Activated T-cell treated with anti-CD3 and anti-CD28 coated beads, Interleukin-2, amount 50 U/mL, for 48 hours (primary cell): ENCODE measurements at places on chromosomes 1 and 21.

DNA sequence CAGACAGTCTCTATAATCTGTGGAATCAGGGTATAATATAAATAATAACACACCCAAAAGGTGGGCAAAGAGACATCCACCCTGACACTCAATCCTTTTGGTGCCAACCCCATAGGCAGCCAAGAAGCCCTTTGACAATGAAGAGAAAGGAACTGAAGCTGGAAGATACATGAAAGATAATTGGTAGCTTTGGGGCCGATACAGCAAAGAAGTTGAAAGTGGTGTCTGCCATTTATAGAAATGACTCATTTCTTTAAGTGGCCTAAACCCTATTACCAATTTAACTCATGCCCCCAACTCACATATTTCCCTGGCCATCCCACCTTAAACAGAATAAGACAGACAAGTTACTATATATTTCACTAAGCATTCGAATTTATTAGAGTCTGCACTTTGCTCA, 167.0 kb downstream of the ZC3H11B start:
- no peak for DNase-seq

GRCh38 chr1:156484480-156485058, 16.0 kb downstream of the MEF2D start:
- DNase-seq: no peak

- no peak for DNase-seq
These were observed 292.5 kb downstream of the NCAM2 start for GRCh38 chr21:21290751-21291150.

DNA sequence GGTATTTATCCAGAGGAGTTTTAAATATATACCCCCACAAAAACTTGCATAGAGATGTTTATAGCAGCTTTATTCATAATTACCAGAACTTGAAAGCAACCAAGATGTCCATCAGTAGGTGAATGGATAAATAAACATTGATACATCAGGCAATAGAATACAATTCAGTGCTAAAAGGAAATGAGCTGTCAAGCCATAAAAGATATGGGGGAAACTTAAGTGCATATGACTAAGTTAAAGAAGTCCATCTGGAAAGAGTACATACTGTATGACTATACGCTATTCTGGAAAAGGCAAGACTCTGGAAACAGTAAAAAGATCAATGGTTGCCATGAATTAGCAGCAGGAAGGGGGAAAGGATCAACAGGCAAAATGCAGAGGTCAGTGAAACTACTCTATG, 366.7 kb downstream of the HHIPL2 start:
- no peak for DNase-seq

DNA sequence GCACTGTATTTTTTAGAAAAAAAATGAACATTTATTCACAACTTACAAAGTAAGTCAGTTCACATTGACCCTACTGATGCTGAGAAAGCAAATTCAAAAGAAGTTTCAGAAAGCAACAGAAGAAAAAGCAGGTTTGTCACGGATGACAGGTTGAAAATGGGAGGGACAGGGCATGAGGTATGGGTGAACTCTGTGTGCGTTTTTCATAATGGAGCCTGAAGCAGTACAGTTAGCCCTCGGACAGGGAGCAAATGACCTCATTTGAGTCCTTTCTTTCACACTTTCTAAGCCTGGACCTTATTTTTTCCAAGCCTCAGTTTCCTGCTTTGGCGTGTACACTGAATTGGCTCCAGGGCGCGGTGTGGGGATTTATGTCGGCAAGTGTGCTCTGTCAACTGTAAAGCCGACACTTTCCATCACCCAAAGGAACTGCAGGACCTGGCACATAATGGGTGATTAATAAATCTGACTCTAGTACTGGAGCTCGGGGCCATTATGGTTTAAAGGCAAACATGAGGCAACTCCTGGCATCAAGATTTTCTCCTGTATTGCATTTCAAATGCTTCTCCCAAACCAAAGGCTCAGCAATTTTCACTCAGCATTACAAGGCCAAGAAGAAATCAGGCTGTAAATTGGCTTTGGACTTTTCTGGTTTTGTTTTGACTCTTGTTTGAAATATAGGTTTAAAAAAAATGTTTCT, 345.5 kb upstream of the DUSP10 start:
- no peak for DNase-seq

DNA sequence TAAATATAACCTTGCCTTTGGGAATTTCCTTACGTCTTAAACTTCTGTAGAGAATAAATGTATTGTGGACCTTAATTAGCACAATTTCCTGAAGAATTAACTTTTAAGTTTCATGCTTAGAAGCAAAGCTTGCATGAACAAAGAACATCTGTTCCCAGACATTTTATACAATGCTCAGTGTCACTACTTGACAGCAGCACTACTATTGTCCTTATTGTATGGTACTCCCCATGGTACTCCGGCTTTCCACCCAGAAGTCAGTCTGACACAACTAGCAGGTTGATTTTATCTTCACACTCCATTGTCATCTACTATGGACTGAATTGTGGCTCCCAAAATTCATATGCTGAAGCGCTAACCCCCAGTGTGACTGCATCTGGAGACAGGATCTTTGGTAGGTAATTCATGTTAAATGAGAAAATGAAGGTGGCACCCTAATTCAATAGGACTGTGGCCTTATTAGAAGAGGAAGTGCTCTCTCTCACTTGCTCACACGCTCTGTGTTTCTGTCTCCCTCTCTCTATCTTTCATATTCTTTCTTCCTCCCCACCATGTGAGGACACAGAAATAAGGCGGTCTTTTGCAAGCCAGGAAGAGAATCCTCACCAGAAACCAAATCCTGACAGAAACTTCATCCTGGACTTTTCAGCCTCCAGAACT, 10.7 kb upstream of the OR2B11 start:
- no peak for DNase-seq

DNA sequence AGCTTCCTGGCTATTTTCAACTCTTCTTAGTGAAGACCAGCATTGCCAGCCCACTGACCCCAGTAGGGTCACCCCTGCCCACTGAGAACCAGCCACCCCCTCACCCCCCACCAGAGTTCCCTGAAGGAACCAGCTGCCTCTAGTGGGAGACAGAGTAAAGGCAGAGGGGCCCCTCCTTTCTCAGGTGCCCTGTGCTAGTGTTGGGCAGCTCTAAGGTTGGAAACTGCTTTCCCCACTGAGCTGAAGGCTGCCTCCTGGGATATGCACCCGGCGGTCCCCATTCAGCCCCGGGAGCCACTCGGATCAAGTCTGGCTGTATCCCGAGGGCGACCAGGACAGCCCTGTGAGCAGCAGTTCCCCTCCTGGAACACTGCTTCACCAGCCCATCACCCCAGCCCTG, 111.0 kb downstream of the PGBD5 start:
- no peak for DNase-seq

DNA sequence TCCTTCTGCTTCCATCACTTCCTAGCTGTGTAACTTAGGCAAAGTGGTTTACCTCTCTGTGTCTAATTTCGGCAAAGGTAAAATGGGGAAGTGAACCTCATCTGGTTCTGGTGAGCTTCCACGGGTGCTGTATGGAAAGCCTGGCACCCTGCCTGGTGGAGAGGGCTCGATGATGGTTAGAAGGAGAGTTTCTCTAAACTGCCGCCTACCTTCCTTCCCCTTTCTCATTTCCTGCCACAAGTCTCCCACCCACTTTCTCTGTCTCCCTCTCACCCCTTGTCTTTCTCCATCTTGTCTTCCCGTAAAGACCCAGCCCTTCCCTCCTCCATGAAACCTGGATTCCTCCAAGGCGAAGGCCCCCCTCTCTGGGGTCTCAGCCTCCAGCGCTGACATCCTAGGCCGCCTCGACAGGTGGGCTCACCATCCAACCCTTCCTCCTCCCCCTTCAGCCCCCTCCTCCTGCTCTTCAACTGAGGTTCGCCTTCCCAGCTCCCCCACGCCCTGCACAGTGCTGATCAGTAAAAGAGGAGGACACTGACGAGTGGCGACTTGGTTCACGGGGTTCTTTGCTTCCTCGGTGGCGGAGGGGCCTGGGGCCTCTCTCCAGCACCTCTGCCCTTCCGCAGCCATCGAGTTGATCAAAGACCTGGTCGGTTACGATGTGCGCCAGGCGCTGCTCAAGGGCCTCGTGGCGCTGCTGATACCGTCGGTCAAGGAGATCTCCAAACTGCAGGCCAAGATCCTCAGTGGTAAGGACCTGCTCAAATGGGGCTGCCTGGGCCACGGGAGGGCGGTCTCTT, 7.3 kb downstream of the RNU5D-1 start:
- peak; percentile 70 for DNase-seq

DNA sequence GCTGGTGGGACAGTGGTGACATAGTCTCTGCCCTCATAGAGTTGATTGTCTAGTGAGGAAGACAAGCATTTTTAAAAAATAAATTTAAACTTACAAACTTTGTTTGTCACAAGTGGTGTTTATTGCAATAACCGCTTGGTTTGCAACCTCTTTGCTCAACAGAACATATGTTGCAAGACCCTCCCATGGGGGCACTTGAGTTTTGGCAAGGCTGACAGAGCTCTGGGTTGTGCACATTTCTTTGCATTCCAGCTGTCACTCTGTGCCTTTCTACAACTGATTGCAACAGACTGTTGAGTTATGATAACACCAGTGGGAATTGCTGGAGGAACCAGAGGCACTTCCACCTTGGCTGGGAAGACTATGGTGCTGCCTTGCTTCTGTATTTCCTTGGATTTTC, 58.4 kb downstream of the LAMC2 start:
- DNase-seq: no peak

DNA sequence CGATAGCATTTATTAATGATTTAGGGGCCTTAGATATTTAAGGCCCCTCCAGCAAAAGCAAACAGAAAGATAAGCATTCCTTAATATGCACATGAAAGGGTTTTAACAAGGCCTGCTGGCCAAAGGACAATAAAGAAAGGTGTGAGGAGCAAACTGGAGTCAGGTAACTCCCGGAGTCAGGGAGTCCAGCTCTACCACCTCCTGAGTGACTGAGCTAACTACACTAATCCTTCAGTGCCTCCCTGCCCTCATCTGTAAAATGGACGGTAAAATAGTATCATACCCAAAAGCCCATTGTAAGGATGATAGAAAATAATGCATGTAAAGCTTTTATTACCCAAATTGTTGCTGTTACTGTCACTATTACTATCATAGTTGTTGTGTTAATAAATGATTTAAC, 161.7 kb downstream of the SIPA1L2 start:
- DNase-seq: no peak

- no peak for DNase-seq
These were observed 24.4 kb downstream of the LRRC71 start for GRCh38 chr1:156944848-156945247.

- DNase-seq: no peak
These were observed 15.2 kb downstream of the TTC3 start for GRCh38 chr21:37088186-37088735.

DNA sequence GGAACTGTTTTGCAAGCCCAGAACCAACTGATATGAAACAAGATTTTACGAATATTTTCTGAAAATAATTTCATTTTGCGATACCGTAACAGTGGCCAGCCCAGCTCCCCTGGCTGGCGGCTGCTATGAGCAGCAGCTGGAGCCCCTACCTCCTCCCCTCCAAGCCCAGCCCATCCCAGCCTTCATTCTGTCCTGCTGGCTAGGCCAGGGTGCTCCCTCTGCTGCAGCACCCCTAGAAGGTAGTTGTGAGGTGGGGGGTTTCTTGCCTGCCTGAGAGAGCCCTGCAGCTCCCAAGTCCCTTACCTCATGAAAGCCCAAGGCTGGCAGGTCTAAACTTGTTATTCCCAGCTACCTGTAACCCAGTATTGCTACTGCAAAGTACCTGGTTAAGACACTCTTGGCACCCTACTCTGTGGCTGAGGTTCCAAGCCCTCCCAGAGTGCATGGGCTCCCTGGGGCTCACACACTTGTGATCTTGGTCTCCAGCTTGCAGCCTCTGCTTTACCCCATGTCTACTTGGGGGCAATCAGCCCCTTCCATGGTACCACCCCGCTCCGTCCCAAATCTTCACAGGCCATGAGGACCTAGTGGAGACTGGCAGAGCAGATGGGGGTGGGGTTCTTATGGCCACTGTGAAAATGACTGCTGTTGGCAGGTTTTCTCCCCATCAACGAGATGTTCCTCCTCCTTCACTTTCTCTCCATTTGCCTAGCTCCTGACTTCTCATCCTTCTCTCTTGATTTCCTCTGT, 239.8 kb downstream of the TRABD2B start:
- no peak for DNase-seq

DNA sequence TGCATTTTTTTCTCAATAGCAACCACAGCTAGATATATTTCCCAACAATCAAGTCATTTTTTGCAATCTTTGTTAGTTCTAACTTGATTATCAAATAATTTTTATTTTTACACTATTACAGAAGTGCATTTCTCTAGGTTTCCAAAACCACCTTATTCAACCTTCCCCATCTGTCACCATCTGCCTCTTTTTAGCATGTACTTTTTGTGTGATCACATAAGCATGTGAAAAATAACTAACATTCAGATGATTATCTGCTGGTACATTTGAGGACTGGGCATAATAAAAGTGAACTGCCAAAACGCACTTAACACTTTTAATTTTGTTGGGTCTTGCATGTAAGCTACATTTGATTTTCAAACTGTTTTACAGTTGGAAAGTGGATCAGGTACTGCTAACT, 291.5 kb downstream of the AKT3 start:
- no peak for DNase-seq

- DNase-seq: no peak
These were observed 30.0 kb downstream of the BCAS2 start for GRCh38 chr1:114551400-114551799.

GRCh38 chr1:20178634-20179370, 7.1 kb upstream of the UBXN10 start:
- no peak for DNase-seq

DNA sequence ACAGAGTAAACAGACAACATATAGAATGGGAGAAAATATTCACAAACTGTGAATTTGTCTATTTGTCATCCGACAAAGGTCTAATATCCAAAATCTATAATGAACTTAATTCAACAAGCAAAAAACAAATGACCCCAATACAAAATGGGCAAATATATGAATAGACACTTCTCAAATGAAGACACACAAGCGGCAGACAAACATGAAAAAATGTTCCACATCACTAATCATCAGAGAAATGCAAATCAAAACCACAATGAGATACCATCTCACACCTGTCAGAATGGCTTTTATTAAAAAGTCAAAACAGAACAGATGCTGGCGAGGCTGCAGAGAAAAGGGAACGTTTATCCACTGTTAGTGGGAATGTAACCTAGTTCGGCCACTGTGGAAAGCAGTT, 72.7 kb downstream of the SMYD3 start:
- no peak for DNase-seq

GRCh38 chr1:9311029-9311428, 18.3 kb downstream of the SPSB1 start:
- no peak for DNase-seq

DNA sequence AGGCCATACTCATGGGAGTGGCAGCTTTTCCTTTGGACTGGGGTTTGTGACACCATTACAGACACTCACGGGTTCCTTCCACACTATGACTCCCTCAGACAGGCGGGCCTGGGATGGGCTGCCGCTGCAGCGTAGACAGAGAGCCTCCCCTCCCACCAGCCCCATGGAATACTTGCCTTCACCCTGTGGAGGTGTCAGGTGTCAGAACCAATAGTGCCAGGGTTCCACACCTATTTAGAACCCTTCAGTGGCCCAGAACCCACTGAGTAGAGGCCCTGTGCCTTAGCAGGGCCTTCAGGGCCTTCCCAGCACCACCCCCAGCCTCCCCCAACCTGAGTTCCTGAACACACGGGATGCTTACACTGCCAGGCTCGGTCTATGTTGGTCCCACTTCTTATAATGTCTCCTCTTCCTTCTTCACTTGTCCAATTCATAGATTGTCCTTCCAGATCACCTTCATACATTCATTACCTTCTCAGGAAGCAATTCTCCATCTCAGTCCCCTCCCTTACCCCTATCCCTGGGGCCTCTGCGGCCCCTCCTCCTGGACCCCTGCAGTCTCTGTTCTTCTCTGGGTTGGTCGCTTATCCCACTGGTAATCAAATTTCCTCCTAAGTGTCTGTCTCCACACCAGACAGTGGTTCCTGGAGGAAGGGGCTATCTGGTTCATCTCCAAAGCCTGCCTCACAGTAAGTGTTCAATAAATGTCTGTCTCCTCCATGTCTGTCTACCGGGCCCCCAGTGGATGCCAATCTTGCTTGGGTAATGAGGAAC, 1.4 kb upstream of the RHBG start:
- no peak for DNase-seq
